ENCODE measurements at places on chromosomes 12 and 14.

- no peak for DNase-seq
Measured at GRCh38 chr12:11540156-11540555, 109.3 kb upstream of the ETV6 start.

DNA sequence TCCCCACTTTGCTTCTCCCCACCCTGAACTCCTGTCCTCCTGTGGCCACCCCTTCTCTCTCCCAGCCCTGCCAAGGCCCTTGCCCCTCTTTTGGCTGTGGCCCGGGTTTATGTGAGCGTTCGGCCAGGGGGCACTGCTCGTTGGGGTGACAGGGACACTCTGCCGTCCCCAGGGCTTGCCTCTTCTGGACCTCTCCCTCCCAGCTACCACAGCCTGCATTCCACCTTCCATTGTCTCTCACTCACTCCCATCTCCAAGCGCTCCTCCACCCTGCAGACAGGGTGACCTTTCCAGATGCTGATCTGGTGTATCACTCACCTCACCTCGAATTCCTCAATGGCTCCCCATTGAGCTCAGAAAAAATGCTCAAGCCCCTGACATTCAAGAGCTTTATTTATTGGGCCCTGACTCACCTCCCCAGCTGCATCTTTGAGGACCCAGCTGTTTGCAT lies 1.4 kb downstream of the SERPINA9 start:
- DNase-seq, result no peak

DNA sequence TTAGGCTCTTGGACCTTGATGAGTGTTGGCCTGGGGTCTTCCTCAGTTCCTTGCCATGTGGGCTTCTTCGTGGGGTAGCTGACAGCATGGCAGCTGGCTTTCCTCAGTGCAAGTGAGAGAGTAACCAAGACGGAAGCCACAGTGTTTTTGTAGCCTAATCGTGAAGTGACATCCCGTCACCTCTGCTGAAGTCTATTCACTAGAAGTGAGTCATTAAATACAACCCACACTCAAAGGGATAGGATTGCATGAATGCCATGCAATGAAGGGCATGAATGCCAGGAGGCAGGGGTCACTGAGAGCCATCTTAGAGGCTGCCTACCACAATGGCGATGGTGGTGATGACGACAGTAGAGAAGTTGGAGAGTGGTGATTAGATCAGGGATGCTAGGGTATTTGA lies 13.5 kb upstream of the ASIC1 start:
- no peak for DNase-seq

DNA sequence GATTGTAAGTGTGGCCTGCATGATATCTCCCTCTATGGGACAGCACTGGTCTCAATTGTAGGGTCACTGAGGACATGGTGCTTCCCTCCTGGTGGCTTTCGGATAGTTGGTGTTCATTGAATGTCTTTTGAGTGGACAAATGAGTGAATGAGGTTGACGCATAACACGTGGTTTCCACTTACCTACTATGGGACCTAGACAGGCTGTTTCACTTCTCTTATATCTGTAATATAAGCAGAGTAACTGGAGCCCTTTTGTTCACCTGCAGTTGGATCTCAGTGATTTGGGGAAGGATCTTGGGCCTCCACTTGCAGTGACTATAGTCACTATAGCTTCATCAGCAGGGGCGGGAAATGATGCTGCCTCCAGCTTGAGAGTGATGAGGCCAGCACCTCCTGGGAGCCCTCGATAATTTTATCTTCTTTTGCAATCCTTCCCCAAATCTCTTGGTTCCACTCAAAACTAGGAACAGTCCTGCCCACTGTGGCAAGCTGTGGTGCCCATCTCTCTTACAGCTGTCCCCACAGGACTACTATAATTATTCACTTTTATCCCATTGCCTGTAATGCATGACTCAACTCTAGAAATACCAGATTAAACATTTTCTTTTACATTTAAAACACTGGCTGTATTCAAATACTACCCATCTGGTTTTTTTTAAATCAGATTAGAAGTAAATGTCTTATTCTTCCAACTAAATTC lies 242.9 kb downstream of the CHST11 start:
- no peak for DNase-seq

DNA sequence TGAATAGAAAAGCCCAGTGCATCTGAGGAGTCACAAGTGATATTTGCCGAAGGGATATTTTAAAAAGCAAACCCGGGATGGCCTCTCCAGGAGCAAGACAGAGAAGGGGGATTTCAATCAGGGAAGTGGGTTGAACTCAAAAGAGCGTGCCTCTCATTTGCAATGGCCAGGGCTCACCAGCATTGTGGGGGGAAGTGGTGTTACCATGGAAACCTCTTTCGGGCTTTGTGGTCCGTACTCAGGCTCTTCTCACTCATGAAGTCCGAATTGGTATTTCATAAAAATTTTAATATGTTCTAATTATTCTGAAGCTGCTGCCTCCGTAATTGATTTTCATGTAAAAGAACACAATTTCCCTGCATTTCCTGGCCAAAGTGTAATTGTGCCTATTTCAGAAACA lies 79.8 kb downstream of the SLC15A4 start:
- DNase-seq, result no peak

DNA sequence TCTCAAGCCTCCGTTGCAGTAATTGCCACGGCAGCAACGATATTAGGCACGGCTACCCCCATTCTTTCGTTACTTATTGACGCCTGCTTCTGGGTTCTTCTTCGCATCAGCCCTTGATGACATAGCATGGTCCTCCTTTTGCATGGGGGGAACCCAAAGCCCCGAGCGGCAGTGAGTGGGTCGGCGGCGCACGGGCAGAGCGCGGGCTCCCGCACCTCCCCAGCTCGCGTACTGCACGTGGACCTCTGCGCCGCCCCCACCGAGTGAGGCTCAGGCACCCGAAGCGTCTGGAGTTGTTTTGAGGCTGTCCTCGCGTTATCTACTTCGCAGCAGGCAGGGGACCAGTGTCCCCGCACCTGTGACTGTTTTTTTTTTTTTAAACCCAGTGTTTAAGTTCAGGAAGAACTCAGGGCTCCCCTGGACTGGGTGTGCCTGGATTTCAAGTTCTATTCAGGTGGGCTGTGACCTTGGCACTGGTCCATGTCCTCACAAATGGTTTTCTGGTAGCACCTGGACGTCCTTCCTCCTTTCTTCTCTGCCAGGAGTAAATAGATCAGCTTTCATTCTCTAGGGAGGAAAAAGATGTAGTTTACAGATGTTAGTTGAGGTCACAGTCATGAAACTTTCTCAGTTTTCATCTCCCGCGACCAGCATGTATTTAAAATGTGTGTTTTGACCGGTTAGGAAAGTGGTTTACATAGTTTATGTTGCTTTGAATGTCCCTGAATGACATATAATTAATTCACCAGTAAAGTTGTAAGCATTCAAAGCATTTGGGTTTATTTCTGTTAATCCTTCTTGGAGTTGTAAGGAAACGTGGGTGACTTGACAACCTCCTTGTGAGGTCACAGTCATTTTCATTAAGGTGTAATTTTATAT lies 1.4 kb upstream of the FOXN4 start:
- DNase-seq, result no peak

DNA sequence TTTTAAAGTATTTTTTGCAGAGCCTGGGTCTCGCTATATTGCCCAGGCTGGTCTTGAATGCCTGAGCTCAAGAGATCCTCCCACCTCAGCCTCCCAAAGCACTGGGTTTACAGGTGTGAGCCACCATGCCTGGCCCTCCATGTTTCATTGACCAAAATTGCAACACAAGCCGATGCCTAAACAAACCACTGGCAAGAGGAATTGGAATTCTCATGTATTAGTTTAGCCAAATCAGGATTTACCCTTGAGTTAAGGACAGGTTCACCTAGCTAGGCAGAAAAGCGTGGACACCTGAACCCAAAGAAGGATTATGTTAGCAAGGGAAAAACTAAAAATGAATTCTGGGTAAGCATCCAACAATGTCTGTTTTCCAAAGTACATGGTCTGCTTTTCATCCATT lies 14.6 kb upstream of the METAP2 start:
- no peak for DNase-seq

- DNase-seq, result peak; percentile 72
Measured at GRCh38 chr12:1346126-1346525, 248.3 kb downstream of the FBXL14 start.
